Upper lobe of right lung (tissue), 1 donor: ENCODE measurements at places on chromosomes 7 and 10. TPM values are rescaled to one million over a fixed set of nuclear protein-coding genes. Genes with fewer than 3 reads are reported as not detected.

DNA sequence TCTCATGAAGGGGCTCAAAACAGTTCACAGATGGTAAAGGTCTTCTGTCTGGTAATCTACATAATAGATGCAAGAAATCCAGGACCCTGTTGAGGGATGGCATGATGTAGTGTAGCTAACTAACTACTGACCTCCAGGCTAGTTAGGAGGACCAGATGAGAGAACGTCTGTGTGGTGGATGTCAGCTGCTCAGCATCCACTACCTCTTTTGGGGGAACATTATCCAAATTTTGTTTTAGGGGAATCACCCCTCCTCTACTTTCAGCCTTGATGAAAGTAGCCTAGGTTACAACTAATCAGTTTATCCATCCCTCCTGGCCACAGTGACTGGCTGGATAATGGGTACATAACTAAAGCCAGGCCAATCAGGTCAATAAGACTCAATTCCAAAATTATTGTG, 246.0 kb downstream of the RNLS start:
- DNase-seq: no peak
- no peak overlapping the region for H3K27ac ChIP-seq

GRCh38 chr10:19947656-19948055, 131.4 kb downstream of the PLXDC2 start:
- H3K36me3 ChIP-seq: no peaks in the 10 kb centered on the region
- H3K4me3 ChIP-seq: no peak overlapping the region
- DNase-seq: no peak

MYO1G gene
- total RNA-seq: 21.0 TPM

CYP3A5 gene
- 15.1 TPM for total RNA-seq

DNA sequence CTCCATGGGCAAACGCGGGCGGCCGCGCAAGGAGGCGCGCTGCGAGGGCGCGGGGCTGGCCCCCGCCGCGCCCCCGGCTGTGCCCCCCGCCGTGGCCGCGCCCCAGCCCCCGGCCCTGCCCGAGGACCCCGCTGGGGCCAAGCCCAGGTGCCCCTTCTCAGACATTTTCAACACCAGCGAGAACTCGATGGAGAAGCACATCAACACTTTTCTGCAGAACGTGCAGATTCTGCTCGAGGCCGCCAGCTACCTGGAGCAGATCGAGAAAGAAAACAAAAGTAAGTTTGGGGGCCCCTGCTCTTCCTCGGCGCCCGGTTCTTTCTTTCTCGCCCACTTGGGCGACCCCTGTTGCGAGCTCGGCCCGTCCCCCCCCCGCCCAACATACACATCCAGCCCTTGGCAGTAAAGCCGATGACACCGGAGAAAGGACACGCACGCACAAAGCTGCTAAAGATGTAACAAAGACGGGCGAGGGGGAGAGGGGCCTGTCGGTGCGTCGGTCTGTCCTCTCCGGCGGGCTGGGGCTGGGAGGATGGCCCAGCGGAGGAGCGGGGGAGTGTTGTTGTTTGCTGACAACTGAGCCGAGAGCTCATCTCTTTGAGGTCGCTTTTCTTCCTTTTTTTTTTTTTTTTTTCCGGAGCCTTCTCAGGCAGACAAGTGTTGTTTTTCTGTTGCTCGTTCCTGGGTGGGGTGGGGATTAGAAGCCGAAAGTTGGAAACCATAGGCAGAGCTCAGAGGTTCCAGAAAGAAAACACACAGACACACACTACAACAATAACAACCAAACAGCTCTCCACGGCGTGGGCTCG, 604 bp downstream of the MXI1 start:
- DNase-seq: peak; percentile 67
- peak overlapping the region; percentile 60 for H3K4me3 ChIP-seq
- no peaks in the 10 kb centered on the region for H3K36me3 ChIP-seq
- peak overlapping the region; percentile 85 for H3K27ac ChIP-seq

GRCh38 chr7:107047902-107048782, 3.6 kb downstream of the PRKAR2B start:
- H3K4me1 ChIP-seq: peaks cover 14% of the 10 kb centered on the region
- no peak overlapping the region for H3K27ac ChIP-seq
- no peaks in the 10 kb centered on the region for H3K36me3 ChIP-seq
